ENCODE measurements at places on chromosomes 2 and 18. TPM values are rescaled to one million over a fixed set of nuclear protein-coding genes. Genes with fewer than 3 reads are reported as not detected.
A peak's percentile ranks its signal among the peaks of the same experiment; 100 is the strongest.

DNA sequence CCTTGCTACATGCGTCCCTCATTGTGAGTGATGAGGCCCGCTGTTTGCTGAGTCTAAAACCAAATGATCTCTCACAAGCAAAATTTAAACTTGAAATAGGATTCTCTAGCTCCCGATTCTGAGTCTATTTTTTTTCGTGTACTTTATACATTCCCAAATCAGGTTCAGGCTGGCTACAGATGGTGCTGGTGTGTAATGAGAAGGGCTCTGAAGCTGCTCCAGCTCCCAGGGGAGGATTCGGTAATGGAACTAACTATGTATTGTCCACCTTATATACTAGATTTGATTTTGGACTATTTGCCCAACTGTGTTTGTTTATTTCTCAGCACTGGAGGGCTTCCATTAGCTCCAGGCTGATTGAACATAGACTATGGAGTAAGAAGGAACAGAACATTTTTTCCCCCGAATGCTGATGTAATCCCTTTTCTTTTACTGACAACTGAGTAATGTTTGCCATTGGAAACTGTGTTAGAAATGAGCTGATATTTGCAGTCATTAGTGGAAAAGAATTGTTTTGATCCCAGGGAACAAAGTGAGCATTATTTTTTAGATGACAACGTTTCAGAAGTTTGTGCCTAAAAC, 274.0 kb upstream of the FIGN start:
- DNase-seq: no peak

DNA sequence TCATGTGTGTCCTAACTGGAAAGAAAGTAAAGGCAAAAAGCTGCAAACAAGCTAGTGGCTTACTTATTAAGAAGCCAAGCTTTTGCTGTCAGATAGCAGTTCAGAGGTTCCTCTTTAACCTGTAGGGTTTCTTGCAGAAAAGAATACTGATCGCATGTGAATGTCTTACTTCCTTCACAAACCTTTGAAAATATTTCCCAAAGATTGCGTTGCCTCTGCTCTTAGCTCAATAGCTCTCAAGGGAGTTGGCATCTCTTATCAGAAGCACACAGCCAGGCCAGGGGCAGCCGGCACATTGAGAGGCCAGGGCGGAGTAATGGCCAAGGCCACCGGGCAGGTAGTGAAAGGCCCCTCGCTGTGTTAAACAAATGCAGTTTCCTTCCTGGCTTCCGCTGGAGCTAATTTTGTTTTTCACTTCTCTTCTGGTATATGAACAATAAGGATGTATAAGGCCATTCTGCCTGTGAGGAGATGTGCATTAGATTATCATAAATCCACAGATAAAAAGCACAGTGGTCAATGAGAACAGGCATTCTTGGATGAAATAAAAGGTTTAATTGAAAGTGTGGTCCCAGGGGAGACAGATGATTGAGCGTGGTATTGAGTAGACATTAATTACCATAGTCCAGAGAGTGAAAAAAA, 542.4 kb upstream of the NRP2 start:
- DNase-seq: no peak

GRCh38 chr2:181738074-181738473, 57.8 kb upstream of the NEUROD1 start:
- DNase-seq: peak; percentile 48

The CETN1 gene
- total RNA-seq: not detected

GRCh38 chr2:18961991-18962421, 372.6 kb upstream of the NT5C1B start:
- DNase-seq: no peak

DNA sequence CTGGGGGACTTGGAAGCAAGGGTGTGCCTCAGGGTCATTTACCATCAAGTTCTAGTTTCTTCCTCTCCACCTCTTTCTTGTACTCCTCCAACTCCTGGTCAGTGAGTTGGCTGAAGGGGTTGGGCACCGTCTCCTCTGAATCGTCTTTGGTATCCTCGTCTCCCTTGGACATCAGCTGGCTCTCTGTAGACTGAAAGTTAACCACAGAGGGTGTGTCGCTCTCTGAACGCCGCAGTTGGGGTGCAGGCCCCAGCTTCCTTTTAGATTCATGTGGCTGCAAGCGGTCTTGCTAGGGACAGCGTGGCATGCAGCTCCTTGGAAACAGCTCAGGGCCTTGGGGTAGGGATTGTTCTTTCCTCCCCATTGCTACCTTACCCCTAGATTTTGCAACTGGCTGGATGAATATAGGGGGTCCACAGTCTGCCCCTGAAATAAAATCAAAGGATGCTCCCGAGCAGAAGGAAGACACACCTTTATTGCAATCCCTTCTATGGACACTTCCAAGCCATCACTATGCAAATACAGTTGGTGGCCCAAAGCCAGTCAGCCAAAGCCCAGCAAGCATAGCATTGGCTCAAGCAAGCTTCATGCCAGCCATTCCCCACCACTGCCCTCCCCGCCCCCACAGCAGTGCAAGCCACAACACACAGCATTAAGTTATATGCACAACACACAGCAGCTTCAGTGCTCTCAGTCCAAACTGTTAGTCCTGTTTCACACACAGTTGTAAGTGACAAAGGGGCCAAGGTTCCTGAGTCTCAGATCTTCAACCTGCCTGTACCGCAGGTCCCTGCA, 93.2 kb downstream of the ADD2 start:
- DNase-seq: no peak

DNA sequence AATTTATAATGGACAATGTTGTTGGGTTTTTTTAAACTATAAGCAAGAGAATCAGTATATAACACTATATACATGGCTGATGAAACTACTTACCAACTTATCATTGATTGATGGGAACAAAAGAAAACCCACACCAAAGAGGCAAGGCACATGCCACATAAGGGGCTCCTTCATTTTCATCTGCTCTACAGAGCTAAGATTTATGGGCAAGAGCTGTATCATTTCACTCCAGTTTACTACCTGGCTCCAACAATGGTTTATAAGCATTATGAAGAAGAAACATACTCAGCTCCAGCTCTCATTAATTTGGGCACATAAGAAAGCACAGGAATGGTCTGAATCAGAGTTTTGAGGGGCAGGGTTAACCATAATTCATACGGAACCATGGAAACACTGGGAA, 283.3 kb downstream of the AGPS start:
- no peak for DNase-seq

The CROCC2 gene
- not detected for total RNA-seq

DNA sequence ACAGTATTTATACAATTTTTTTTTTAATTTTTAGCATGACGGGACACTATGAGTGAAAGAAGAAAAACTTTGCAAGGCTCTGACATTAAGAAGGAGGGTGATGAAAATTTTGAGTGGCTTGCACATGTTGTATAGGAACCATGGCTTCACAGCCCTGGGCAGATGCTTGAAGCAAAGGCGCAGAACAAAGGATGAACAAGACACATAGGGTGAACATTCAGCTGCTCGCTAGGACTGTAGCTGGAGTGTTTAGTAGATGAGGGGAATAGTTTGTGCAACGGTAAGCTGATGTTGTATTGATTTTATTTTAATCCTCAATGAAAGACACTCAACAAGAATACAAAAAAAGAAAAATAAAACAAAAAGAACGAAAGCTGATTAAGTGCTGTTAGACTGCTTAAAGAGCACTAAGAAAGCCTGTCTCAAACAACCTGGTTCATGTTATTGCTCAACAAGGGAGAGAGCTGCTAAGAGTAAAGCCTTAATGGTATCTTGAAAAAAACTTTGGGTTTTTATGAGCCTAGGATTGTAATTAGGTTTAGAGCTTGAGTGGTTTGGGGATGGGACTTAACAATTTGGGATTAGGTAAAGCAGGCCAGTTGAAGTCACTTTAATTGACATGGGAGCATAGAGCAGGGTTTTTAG, 41.2 kb upstream of the GCFC2 start:
- DNase-seq: no peak

The IHH gene
- not detected for total RNA-seq

GRCh38 chr2:177712462-177712861, 319.9 kb downstream of the AGPS start:
- no peak for DNase-seq

DNA sequence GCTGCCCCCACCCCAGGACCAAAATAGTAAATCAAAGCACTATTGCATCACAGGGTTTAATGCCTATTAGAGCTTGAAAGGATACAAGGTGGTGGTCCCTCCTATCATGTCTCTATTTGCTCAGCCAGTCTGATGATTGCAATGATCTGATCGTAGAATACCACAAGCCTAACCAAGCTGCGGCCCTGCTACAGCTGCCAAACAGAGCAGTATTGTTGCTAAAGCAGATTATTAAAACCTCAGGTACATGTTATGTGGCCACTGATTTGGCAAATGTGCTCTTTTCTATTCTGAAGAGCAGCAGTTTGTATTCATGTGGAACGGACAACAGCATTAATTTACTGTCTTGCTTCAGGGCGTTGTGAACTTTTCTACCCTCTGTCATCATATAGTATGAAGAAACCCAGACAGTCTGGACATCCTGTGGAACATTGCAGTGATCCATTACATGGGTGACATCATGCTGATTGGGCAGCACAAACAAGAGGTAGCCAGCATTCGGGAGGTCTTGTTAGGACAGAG, 8.4 kb upstream of the VAPA start:
- no peak for DNase-seq

DNA sequence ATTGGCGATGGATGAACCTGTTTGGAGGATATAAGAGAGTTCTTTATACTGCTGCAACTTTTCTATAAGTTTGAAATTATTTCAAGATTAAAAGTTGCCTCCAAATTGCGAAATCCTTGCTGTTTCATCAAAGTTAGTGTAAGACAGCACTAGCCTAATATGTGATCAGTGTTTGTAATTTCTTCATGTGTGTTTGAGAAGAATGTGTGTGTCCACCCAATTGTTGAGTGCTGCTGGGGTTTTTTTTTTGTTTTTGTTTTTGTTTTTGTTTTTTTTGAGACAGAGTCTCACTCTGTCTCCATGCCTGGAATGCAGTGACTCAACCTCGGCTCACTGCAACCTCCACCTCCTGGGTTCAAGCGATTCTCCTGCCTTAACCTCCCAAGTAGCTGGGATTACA, 33.4 kb downstream of the CDK15 start:
- DNase-seq: no peak

DNA sequence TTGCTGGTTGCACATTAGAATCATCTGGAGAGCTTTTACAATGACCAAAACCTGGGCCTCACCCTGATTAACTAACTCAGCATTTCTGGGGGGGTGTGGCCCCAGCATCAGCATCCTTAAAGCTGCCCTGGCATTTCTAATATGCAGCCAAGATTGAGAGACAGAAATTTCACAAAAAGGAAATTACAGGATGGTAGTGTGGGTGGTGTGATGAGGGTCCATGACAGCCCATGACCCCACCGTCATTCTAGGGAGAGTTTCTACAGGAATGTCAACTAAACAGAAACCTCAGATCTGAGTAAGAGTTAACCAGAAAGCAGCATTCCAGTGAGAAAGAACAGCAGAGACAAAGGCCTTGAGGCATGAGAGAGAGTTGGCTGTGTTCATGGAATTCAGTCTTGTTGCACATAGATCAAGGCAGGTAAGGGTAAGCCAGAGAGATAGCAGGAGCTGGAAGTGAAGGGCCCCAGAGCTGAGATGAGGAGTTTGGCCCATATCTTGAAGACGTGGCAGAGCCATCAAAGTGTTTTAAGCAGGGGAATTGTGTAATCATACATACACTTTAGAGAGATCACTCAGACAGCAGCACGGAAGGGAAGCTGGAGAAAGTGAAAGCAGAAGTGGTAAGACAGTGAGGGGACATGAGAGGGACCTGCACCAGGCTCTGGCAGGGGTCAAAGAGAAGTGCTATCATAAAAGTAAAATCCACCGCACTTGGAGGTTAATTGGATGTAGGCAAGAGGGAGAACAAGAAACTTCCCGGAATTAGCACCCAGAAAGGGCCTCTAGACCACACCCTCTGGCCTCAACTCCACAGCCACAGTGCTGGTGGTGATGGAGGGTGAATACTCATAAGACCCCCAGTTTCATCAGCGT, 7.8 kb upstream of the TRABD2A start:
- peak; percentile 55 for DNase-seq

DNA sequence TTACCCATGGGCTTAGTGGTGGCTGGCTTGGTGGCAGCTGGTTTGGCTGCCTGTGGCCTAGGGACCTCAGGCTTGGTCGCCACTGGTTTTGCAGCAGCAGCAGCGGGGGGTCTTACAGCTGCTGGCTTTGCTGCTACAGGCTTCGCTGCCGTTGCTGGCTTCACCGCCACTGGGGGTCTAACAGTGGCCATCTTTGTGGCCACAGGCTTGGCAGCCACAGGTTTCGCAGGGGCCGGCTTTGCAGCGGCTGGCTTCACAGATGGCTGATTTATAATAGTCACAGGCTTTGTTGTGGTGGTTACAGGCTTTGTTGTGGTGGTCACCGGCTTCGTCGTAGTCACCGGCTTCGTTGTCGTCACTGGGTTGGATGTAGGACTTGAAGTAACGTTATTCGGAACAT, 77.8 kb downstream of the COL6A3 start:
- no peak for DNase-seq

The ATOH8 gene
- 129 TPM for total RNA-seq

GRCh38 chr2:20188851-20189250, 36.1 kb downstream of the SDC1 start:
- DNase-seq: no peak

- peak; percentile 85 for DNase-seq
Observed at GRCh38 chr18:59814891-59815290, 84.9 kb upstream of the PMAIP1 start.

DNA sequence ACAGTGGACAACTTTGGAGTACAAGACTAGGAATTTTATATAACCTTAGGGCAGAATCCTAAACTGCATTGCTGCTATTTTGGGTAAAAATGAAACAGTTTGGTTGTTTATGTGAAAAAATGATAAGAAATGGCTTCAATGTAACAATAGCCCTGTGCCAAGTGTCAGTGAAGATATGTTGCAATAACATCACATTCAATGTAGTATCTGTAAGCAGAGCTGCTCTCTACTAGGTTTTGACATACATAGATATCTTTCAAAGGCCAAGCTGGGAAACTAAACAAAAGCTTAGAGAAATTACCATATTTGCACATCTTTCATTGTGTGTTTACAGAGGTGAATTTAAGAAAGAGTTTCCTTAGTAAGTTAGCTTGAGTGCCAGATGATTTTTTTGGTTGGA, 135.0 kb upstream of the DOK6 start:
- DNase-seq: no peak

The FBXO15 gene
- 0.51 TPM for total RNA-seq

Measured in LHCN-M2 (cell line).